ENCODE measurements at places on chromosomes 11 and 22.

DNA sequence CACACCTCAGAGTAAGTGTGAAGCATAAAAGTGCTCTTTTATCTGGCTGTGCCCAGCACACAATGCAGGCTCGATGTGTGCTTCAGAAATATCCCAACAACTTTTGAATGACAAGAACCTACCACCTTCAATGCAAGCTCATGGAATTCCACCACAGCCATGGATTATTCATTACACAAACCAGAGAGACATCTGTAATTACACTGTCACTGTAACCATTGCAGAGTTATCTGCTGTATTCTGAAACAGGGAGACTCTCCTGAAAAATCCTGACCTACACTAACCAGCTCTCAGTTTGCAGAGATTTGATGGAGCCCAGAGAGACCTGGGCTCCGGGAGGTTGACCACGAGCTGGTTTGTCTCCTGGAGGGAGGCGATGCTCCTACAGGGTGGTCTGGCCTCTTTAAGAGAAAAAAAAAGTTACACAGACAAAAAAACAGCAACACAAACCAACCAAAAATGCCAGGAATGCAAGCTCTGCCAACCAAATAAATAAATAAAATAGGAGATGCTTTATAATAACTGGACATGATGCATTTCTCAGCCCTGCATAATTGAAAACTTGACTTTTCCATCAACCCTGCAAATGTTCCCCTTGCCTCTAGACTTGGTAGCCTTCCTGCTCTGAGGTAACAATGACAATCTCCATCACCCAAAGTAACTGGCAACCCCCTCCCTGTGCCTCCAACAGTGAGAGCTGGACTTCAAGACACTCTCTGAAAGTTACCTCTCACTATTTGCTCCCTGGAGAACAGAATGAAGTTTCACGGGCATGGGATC is 69.7 kb downstream of the ETS1 start:
- no peak for DNase-seq

DNA sequence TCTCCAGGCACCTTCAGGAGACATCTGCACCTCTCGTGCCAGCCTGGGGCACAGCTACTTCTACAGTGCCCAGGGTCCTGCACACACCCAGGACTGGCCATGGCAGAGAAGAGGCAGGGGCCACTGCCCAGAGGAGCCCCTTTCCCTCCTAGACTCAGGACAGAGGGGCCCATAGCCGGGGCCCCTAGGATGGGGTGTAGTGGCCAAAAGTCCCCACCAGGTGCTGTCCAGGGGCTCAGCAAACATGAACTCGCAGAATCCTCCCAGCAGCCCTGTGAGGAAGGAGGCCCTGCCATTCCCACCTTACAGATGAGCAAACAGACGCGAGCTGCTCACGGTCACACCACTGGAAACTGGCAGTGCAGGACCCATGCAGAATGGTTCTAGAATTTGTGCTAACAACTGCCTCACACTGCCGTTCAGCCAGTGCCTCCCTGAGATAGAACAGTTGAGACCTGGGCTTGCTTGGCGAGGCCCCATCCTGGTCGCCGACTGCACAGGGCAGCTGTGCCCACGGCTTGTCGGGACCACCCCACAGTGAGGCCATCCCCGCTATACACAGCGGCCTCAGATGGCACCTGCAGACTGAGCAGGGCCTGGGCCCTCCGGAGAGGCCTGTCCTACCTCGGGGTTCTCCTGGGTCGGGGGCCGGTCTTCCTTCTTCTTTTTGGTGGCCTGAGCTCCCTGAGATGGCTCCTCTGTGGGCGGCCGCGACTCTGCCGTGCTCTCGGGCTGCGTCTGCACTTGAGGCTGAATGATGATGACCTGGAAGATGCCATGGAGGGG is 96.4 kb downstream of the PHF21B start:
- DNase-seq, result no peak

DNA sequence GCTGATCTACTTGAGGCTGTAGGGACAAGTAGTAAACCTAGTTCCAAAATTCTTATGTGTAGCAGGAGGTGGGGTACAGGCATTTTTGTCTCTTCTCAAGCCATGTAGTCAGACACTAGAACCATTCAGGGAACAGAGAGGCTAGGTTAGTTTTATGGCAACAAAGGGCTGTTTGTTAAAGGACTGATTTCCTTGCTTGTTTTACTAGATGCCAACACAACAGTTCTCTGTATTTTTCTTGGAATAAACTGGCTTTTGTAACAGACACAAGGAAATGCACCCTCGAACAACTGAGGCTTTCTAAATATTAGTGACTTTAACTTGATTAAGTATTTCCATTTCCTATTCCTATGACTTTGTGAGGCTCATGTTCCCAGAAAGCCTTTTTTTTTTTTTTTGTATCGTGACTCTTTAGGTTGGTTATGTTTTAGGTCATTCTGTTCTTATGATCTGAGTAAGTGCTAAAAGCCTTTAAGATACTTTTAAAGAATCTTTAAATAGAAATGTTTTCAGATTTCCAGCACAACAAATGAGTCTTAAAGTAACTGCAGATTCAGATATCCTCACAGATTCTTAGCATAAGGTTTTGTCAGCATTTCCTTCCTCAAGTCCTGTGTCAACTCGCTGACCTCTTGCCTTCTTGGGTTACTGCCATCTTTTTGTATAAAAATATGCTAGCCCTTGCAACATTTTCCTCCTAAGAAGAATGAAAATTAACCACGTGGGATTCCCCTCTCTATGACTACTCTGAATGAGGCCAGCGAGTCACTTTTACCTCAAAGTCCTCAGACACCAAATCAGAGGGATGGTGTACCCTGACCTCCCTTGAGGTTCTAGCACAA is 92.5 kb downstream of the CCDC83 start:
- DNase-seq, result no peak

- no peak for DNase-seq
These were observed 101.0 kb downstream of the ME3 start for GRCh38 chr11:86571273-86571948.

DNA sequence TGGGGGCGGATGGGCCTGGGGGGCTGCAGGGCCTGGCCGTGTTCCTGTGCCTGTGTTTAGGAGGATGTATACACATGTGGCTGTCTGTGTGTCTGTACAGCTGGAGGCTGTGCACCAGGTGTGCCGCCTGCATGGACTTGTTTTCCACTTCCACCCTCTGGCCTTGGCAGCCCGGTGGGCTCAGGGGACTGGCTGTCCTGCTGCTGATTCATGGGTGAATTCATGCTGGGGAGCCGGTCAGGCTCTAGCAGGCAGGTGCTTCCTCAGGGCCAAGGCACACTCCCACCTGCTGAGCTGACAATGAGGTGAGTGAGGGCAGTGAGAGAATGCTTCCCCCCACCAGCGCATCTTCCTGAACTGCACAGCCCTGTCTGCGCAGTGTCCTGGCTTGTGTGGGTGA is 88.4 kb downstream of the CCDC81 start:
- DNase-seq, result no peak

- DNase-seq, result no peak
These were observed 188.7 kb downstream of the ETS1 start for GRCh38 chr11:128398517-128399250.

GRCh38 chr22:48492366-48493320 is 1335.0 kb downstream of the BRD1 start:
- no peak for DNase-seq

DNA sequence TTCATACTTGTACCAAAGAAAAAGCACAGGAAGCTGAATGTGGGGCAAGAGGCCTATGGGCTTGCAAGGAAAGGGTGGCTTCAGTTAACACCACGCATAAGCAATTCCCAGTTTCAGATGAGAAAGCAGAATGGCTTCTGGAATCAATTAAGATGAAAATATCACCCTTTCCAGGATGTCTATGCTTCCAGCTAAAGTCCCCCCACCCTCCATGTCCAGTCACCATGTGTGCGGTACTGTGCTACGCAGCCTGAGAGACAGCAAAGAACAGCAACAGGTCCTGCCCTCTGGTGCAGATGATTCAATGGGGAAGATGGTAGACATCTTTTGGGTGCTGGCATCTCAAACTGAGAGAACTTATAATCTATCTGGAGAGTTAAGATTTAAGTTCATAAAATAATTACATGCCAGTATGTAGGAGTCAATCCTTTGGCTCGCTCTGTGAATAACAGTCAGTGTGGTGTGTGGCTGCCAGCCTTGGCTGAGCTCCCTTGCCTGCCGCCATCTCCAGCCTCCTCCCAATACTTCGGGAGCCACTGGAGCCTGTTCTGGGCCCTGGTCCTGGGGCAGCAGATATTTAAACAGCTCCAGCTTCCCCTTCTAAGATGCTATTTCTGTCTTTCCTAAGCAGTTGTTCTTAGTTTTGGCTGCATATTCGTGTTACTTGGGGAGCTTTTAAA is 44.5 kb downstream of the ME3 start:
- DNase-seq, result no peak

- DNase-seq, result no peak
These were observed 117.5 kb upstream of the CEP126 start for GRCh38 chr11:101797335-101797734.

DNA sequence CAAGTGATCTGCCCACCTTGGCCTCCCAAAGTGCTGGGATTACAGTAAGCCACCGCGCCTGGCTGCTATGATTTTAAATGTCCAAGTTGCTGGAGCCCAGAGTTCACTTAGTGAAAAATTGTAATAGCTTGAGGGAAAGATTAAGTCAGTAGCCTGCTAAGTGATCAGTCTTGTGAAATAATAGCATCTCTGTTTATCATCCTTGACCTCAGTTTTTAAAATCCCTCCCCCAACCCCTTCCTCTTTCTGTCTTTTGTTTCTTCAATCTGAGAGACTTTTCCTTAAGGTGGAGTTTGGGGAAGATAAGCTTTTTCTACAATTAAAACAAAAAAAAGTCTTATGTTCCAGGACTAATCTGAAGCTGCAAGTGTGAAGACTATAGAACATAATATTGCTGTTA is 6.4 kb downstream of the HIPK3 start:
- no peak for DNase-seq

GRCh38 chr11:111761036-111761435 is 5.2 kb downstream of the PPP2R1B start:
- no peak for DNase-seq
